Stimulated activated CD4-positive, alpha-beta T cell treated with anti-CD3 and anti-CD28 coated beads, Interleukin-1b, Interleukin-23, amount 100 ng/mL, for 1 hour (primary cell): ENCODE measurements at places on chromosomes 4 and X.

- peak; percentile 4 for DNase-seq
Observed at GRCh38 chr4:145481942-145482208, 222 bp downstream of the SMAD1 start.

- no peak for DNase-seq
Observed at GRCh38 chr4:19623866-19624265, 627.8 kb upstream of the SLIT2 start.

GRCh38 chrX:45622042-45622423, 421.4 kb upstream of the DIPK2B start:
- DNase-seq, result no peak

- no peak for DNase-seq
Observed at GRCh38 chr4:82680834-82681233, 117.8 kb downstream of the SCD5 start.

DNA sequence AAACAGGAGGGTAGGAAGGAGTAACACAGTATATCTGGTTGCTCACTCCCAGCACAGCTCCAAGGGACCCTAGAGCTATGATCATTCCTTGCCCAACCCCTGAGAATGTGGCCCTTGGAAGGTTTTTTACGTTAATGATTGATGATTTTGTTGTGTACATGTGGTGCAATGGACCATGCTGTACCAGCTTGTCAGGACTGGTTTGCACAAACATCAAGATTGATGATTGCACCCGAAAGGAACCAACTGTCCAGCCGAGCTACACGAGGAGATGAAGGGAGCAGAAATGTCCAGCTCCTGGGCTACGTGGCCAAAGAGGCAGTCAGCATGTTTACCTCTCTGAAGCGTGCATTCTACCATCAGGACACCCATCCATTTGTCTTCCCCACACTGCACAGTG, 83.2 kb upstream of the USP9X start:
- DNase-seq, result no peak

- no peak for DNase-seq
Observed at GRCh38 chr4:156773648-156774357, 197.8 kb downstream of the PDGFC start.

DNA sequence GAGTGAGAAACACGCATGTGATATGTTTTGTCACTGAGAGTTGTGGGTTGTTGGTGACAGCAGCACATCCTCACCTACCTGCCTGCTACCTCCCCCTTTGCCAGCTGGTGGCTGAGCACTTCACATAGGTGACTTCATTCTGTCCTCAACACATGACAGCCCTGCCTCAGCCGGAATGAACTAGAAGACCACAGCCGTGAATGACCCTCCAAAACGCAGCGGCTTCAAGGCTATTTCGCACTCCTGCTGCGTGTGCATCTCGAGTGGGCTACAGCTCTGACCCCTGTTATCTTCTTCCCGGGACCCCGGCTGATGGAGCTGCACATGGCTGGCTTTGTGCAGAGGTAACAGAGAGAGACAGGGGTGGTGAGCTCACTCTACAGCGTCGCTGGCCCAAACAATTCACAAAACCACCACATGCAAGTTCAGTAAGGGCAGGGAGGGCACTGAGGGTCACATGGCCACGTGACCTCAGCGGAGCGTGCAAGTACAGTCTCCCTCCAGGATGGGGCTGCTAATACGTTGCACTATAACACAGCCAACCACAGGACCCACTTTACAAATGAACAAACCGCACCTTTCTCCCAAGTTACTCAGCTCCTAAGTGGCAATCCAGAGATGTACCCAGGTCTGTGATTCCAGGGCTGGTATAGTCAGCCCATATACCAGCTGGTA, 6.3 kb upstream of the PPP2R2C start:
- no peak for DNase-seq
